Epithelial cell of proximal tubule (primary cell): ENCODE measurements at places on chromosomes 1 and 21. TPM values are rescaled to one million over a fixed set of nuclear protein-coding genes. Genes with fewer than 3 reads are reported as not detected.

HSPA6 gene
- 0.12 and 0.36 TPM in 2 replicates for total RNA-seq

PLPPR5 gene
- 0.17 TPM in 1 of 2 replicates, not detected in the other for total RNA-seq

ZNF593OS gene
- total RNA-seq, result not detected in 2 replicates

AADACL3 gene
- not detected in 2 replicates for total RNA-seq

TRPM2 gene
- 0.52 and 1.7 TPM in 2 replicates for total RNA-seq

ZBTB8A gene
- total RNA-seq, result 3.2 and 4.4 TPM in 2 replicates

LCK gene
- total RNA-seq, result 8.2 and 10.3 TPM in 2 replicates

BGLAP gene
- total RNA-seq, result 0.29 TPM in 1 of 2 replicates, not detected in the other

RPTN gene
- not detected in 2 replicates for total RNA-seq

HMGCS2 gene
- total RNA-seq, result not detected in 2 replicates

PYHIN1 gene
- not detected in 2 replicates for total RNA-seq

CLDN19 gene
- total RNA-seq, result 0.29 and 1.2 TPM in 2 replicates

COX20 gene
- 23.9 and 29.2 TPM in 2 replicates for total RNA-seq

PDPN gene
- 7.6 TPM in 2 replicates for total RNA-seq

SHISAL2A gene
- 0.17 TPM in 1 of 2 replicates, not detected in the other for total RNA-seq
